ENCODE measurements at places on chromosomes 4 and X.
A peak's percentile ranks its signal among the peaks of the same experiment; 100 is the strongest.

DNA sequence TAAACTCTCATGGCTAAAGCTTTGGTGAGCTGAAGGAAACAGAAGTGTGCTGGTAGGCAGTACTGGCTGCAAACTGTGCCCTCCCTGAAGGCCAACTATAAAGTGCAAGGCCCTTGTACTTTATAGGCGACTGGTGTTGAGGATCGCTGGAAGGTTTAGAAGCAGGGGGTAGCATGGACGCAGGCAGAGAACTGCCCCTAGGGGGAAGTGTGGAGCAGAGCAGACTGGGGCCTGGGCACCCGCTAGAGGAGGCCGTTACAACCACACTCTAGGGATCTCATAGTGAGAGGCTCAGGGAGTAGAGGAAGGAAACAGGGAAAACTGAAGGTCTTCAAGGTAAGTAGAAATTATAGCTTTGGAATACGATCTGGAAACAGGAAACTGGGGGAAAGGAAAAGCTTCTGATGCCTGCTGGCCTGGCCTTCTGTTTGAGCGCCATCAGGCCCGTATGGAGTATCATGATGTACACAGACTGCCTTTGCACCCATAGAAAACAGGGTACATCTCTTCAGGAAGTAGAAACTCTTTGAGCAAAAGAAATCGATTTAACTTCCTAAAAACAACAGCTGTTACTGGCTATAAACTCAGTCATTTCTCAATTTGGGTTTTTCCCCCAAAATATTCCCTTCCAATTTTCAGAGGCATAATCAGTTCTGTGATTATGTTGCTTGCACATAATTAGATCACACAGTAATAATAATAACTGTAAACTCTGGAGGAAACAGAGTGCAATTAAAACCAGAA lies 23.9 kb upstream of the TMSB4X start:
- DNase-seq: peak; percentile 65

- DNase-seq: no peak
These were observed 26.0 kb downstream of the FHDC1 start for GRCh38 chr4:152962150-152962549.

- DNase-seq: no peak
These were observed 174.3 kb upstream of the ATOH1 start for GRCh38 chr4:93654211-93654610.

GRCh38 chrX:55486736-55487135 lies 2.9 kb downstream of the USP51 start:
- no peak for DNase-seq

DNA sequence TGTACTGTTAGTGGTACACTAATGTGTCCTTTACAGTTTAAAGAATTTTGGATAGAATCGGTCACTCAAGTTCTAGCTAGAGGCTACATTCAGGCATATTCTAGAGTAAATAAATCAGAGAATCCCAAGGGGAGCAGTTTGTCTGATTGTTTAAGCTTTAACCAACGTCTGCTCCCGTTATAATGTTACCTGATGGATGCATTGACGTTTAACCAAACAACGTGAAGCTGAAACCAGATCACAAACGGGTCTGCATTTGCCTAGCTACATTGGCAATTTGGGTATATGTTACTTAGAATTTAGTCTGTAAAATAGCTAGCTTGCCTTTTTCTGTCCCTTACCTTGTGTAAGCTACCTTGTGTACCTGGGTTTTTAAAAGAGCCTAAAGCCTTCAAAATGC lies 1.6 kb downstream of the PI4K2B start:
- no peak for DNase-seq

DNA sequence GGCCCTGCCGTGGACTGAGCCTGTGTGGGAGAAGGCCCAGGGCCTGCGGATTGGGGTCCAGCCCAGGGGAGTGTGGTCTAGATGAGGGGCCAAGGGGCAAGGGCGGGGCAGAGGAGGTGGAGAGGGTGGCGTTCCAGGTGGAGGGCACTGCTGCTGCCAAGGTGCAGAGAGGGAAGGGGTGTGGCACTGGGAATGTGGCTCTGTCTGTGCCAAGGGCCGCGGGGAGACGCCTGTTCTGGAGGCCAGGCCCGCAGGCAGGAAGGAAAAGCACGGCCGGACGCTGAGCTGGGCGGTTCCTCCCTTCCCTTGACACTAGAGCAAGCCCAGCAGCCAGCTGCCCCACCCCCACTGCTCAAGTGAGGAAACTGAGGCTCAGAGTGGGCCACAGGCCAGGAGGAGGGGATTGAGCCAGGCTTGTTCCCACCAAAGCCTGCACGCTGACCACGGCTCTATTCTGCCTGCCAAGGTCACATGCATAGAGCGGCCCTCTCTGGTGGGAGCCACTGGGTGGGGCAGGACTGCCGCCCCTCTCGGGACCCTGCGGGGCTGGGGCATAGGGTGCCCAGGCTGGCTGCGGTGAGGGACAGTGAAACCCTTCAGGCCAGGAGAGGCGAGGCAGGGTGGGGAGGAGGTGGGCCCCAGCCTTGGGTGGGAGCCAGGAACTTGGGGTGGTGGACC lies 13.0 kb downstream of the SH3BP2 start:
- DNase-seq: no peak

DNA sequence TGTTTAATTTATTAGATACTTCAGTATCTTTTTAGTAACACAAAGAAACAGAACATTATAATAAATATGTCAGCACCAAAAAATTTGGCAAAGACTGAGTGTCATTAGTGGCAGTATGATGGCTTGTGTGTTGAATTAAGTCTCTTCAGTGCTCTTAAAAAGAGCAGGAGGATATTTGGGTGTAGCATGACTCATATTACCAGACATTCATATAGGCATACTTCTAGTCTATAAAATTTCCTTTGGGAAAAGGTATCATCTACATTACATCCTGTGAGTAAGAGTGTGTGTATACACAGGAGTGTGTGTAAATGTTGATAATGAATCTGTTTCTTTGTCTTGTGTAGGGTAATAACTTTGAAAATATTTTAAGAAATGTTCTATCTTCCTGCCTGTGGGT lies 135.7 kb downstream of the CNKSR2 start:
- no peak for DNase-seq

DNA sequence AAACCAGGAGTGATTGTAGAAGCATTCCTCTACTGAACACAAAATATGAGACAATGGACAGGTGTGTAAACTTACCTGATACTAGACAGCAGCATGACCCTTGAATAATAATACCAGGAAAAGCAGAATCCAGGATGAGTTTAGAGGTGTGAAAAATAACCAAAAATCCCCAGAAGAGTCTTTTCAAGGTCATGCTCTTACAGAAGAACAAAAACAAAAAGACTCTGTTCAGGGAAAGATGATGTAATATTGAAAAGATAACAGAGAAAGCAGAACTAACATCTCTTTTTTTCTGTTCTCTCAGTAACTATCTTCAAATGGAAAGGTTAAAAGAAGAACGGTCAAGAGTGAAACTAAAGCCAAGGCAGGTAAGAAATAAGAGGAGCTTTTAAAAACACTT lies 14.0 kb upstream of the ARHGAP10 start:
- DNase-seq: no peak

- DNase-seq: no peak
These were observed 336.8 kb upstream of the KLF3 start for GRCh38 chr4:38327174-38327573.

- DNase-seq: no peak
These were observed 3.4 kb downstream of the GALNT7 start for GRCh38 chr4:173171987-173172386.

GRCh38 chr4:4789462-4789861 lies 70.0 kb upstream of the MSX1 start:
- DNase-seq: no peak

- DNase-seq: peak; percentile 27
These were observed 53.3 kb upstream of the LAS1L start for GRCh38 chrX:65587616-65588526.

GRCh38 chrX:6227453-6227835 lies 1.2 kb downstream of the NLGN4X start:
- DNase-seq: no peak

GRCh38 chr4:68987007-68987406 lies 35.4 kb upstream of the UGT2A3 start:
- no peak for DNase-seq

GRCh38 chrX:95058815-95059214 lies 1384.8 kb downstream of the FAM133A start:
- DNase-seq: no peak

- DNase-seq: no peak
These were observed 2.1 kb downstream of the HELT start for GRCh38 chr4:185020293-185020808.

- DNase-seq: no peak
These were observed 586 bp upstream of the NSG1 start for GRCh38 chr4:4386296-4386735.

GRCh38 chrX:111124418-111124817 lies 28.4 kb downstream of the PAK3 start:
- no peak for DNase-seq

GRCh38 chr4:14404730-14405129 lies 597.6 kb upstream of the CPEB2 start:
- no peak for DNase-seq

GRCh38 chr4:161419822-161420221 lies 744.0 kb downstream of the FSTL5 start:
- peak; percentile 1 for DNase-seq

- DNase-seq: no peak
These were observed 50.4 kb downstream of the MCUB start for GRCh38 chr4:109610489-109610888.

- no peak for DNase-seq
These were observed 1.8 kb downstream of the IQSEC2 start for GRCh38 chrX:53279296-53280237.

DNA sequence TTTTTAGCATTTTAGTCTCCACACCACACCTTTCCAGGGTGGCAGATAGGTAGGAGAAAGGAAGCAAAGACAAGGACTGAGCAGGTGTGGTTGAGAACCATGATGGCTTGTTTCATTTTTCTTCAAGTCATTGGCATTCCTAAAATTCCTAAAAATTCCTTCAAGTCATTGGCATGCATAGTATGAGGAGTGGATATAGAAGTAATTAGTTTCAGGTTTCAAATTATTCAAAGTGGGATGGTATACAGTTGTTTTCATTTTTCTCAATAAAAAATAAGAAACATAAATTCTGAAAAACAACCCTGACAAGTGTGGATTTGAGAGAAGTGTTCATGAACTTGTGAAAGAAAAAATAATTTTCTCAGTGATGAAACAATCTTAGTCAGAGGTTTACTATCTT lies 22.3 kb upstream of the HERC3 start:
- DNase-seq: no peak

- no peak for DNase-seq
These were observed 488.2 kb downstream of the GRID2 start for GRCh38 chr4:92791871-92792440.

- DNase-seq: no peak
These were observed 1.1 kb downstream of the NFXL1 start for GRCh38 chr4:47913330-47913729.

GRCh38 chr4:55876387-55876786 lies 22.9 kb downstream of the EXOC1 start:
- DNase-seq: no peak

- DNase-seq: no peak
These were observed 79.5 kb upstream of the ATP6AP2 start for GRCh38 chrX:40501164-40501855.

DNA sequence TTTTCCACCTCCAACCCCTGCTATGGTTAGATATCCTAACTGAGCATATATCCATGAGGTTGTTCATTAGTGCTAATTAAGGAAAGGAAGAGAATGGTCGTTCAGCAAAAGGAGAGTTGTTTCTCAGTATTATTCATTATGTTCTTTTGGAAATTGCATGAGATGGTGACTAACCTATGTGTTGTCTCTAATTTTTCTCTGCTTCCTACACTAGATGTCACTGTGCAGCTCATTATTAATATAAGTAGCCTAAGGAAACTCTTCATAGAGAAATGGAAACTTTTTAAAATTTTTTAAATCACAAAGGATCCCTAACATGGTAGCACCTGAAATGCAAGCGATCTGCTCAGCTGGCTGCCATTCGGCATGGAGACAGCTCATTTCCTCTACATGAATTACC lies 67.7 kb upstream of the FAM9A start:
- no peak for DNase-seq

- DNase-seq: no peak
These were observed 654.3 kb upstream of the LCORL start for GRCh38 chr4:18675586-18676525.

DNA sequence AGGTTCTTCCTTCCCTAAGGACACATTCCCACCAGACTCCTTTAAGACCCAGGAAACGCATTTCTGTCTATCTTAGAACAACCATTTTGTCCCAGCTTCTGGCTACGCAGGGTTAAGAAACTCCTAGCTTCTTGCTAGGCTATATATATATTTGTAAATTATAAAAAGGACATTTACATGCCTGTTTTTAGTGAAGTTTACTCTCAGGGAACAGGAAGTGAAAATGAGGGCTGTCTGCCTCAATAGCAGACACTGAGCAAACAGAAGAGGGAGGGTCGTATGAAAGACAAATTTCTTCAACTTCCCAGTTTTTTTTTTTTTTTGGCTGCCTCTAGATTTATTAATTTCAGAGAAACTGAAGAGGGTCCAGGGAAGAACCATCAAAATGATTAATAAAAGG lies 9.3 kb upstream of the FRMPD3 start:
- DNase-seq: no peak

DNA sequence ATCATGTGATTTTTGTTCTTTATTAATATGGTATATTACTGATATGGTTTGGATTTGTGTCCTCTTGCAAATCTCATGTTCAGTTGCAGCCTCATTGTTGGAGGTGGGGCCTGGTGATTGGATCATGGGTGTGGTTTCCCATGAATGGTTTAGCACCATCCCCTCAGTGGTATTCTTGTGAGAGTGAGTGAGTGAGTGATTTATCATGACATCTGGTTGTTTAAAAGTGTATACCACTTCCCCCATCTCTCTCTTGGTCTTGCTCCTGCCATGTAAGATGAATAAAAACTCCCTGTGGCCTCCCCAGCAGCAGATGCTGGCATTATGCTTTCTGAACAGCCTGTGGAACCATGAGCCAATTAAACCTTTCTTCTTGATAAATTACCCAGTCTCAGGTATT lies 111.5 kb downstream of the TAB3 start:
- DNase-seq: no peak

DNA sequence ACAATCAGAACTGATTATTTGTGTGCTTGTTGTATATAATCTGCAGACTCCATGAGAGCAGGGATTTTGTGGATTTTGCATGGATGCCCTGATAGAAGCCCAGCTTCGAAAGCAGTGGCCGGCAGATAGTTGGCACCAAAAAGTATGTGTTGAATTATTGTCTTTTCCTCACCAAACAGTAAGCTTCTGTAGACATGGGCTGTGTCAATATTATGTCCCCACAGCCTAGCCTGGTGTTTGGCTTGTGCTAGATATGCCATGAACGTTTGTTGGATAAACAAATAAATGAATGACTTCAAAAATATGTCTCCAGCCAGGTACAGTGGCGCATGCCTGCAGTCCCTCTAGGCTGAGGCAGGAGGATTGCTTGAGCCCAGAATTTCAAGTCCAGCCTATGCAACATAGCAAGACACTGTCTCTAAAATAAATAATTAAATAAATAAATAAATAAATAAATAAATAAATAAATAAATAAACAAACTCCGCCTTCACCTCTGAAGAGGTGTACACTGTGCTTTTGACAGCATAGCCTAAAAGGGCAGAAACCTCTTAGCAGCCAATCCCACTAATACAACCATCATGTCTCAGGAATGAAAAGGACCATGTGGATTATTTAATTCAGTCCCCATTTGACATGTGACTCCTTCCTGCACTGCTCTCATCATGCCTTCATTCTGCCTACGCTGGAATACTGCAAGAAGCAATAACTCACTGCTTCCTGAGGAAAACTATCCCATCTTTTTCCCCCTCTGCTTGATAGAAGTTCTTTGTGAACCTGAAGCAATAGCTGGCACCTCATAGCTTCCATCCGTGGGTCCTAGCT lies 335.2 kb downstream of the FBXW7 start:
- no peak for DNase-seq

- peak; percentile 75 for DNase-seq
These were observed 4.8 kb downstream of the FLNA start for GRCh38 chrX:154369449-154370299.

All from SJCRH30 (cell line).